Femur (tissue), 1 donor: ENCODE measurements at places on chromosomes 7 and 10.

- no peak for DNase-seq
These were observed 136.6 kb upstream of the CCDC6 start for GRCh38 chr10:60042914-60043313.

DNA sequence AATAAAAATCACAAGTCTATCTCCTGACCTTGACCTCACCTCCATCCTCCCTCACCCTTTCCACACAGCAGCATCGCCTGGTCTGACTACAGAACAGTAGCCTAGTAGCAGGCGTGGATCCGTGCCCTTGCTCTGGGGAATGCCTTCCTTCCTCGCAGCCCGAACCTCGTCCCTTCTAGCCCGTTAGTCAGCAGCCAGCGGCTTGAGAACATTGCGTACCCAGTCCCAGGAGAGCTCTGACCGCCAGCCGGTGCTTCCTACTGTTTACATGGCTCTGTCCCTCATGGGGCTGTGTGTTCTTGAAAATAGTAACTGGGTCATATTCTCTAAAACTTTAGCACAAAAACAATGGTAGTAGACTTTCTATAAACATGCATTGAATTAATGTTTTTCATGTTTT, 682.7 kb upstream of the IGFBP3 start:
- DNase-seq: peak; percentile 46

DNA sequence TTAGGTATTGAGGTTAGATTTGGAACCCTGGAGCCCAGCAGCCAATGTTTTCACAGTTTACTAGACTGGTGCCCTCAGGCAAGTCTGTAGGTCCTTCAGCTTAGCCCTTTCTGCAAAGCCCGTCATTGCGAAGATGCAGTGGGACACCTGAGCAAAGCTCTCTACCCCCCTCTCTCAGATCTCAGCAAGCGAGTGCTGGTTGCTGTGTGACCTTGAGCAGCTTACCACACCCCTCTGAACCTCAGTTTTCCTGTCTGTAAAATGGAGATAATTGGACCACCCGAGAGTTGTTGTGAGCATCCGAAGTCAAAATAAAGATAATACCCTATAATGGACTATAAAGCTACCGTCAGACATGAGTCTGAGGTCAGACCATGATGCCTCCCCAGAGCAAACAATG, 3.7 kb downstream of the NPC1L1 start:
- no peak for DNase-seq

- DNase-seq: no peak
These were observed 81.6 kb upstream of the RNF32 start for GRCh38 chr7:156559001-156559400.

GRCh38 chr10:79258894-79259293, 88.4 kb upstream of the PPIF start:
- DNase-seq: no peak

DNA sequence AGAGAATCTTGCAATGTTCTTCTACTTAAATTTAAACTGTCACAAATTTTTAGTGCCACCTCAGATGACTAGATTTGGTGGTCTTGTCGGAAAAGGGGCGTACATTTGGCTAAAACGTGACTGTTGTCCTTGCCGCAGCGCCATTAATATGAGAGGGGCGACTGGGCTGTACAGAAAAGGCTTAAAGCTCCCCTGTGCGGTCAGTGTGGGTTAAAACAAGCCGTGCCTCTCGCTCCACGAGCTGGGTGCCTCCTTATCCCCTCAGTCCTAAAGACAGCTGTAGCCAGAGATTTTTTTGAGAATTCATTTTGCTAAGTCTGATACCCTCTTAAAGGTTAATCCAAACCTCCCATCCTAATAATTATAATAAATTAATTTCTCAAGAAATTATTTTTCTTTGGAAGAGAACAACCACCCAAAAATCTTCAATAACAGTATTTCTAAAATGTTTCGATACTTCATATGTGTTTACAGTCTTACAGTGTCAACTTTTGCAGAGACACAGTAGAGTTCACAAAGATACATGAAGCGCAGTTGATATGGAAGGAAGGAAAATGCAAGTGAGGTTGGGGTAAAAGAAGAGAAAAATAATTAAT, 68.6 kb downstream of the C7orf25 start:
- DNase-seq: peak; percentile 69

DNA sequence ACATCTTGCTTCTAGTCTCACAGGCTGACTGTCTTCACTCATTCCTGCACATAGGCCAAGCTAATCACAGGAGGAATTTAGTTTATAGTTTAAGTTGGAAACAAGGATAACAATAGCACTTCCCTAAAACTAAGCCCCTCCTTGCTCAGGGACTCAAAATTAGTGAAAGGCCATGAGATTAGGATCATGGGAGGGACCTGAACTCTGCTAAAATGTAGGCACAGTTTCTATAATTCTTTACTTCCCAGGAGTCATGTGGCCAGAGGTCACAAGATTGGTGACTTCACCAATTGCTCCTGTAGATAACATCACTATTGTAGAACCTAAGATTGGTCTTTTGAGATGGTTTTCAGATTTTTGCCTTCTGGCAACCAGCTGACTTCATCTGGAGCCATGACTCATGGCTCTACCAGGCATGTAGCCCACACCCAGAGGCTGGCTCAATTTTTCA, 14.8 kb upstream of the UPP1 start:
- no peak for DNase-seq

DNA sequence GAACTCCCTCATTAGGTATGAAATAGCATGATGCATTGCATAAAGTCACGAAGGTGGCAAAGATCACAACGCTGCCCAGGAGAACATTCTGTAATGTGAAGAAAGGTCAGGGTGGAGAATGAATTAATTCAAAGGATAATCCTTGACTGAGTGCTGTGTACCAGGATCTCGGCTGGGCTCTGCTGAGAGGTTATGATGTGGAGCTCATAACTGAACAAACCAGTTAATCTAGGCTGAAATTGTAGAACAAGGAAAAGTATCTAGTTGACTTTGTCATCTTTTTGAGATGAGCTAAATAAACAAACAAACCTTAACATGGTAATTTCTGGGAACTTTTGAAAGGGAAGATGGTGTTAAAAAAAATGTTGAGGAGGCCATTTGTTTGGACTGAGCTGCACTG, 6.1 kb downstream of the MSMB start:
- no peak for DNase-seq

GRCh38 chr10:33746836-33747268, 412.4 kb upstream of the NRP1 start:
- no peak for DNase-seq

GRCh38 chr7:36312064-36312914, 77.4 kb upstream of the ANLN start:
- DNase-seq: no peak

GRCh38 chr7:155482511-155483183, 24.7 kb downstream of the EN2 start:
- DNase-seq: no peak

DNA sequence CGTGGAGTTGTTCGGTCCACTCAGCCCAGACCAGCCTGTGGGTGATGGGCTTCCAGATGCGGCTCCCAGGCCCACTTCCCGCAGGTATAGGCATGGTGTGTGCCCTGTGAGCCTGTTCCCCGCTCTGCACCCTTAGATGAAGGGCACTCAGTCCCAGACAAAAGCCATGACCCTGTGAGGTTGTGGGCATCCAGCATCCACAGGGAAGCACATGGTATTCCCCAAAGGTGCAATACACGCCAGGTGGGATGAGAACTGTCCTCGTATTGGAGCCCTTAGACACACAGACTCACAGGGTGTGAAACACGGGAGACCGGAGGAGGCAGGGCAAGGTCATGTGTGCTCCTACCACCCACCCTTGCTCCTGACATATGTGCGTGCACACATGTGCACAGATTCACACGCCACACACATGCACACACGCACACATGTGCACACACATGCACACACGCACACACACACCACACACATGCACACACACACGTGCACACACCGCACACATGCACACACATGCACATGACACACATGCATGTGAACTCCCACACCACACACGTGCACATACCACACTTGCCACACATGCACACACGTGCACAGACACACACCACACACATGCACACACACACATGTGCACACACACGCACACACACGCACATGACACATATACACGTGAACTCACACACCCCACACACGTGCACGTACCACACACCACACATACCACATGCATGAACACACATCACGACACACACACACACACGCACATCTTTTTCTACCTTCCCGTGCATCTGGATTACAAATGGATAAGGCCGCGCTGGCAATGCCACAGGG, 319.4 kb downstream of the WDR37 start:
- no peak for DNase-seq

- DNase-seq: peak; percentile 68
These were observed 93.2 kb downstream of the REEP3 start for GRCh38 chr10:63614371-63614891.

DNA sequence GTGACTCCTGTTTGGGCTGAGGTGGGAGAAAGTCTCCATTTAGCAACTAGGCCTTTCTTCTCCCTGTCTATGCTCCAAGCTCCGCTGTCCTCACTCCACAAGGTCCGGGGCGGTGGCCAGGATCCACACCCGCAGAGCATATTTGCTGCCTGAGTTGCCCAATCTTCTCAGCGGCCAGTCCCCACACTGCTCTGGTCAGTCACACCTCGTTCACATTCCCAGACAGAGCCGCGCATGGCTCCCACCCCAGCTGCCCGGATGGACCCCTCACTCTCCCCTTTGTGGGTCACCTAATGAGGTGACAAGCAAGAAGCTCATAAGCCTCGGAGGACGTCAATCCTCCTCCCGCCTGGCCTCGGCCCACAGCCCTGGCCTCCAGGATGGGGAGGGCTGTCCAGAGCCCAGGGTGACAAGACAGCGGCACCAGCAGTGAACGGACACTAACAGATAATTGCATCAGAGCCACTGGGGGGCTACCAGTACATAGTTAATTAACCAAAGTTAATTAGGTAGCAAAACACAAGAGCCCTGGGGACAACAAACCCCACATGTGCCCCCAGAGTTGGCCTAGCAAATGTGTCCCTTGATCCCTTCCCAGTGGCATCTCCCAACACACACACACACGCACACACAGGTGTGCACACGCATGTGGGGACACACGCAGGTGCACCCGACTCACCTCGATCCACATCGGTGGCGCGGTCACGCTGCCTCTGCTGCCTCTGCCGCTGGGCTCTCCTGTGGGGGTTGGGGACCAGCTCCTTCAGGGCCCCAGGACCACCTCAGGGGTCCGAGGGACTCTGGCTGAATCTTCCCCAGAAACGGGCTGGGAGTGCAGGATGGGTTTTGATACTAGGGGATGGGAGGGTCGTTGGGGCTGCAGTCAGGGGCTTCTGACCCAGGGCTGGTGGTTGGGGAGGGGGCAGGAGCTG, 11.8 kb downstream of the EPHA1 start:
- DNase-seq: no peak

- no peak for DNase-seq
These were observed 31.1 kb downstream of the CELF2 start for GRCh38 chr10:11048707-11049278.

GRCh38 chr10:6607182-6607581, 27.1 kb upstream of the PRKCQ start:
- DNase-seq: no peak

GRCh38 chr10:124222988-124223710, 129.8 kb upstream of the CHST15 start:
- no peak for DNase-seq

- no peak for DNase-seq
These were observed 301.5 kb downstream of the GRID1 start for GRCh38 chr10:86064931-86065662.

DNA sequence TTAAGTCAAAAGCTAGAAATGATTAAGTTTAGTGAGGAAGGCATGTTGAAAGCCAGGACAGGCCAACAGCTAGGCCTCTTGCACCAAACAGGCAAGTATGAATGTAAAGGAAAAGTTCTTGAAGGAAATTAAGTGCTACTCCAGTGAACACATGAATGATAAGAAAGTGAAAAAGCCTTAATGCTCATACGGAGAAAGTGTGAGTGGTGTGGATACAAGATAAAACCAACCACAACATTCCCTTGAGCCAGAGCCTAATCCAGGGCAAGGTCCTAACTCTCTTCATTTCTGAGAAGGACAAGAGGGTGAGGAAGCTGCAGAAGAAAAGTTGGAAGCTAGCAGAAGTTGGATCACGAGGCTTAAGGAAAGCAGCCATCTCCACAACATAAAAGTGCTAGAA, 53.0 kb downstream of the DNAJC1 start:
- no peak for DNase-seq

DNA sequence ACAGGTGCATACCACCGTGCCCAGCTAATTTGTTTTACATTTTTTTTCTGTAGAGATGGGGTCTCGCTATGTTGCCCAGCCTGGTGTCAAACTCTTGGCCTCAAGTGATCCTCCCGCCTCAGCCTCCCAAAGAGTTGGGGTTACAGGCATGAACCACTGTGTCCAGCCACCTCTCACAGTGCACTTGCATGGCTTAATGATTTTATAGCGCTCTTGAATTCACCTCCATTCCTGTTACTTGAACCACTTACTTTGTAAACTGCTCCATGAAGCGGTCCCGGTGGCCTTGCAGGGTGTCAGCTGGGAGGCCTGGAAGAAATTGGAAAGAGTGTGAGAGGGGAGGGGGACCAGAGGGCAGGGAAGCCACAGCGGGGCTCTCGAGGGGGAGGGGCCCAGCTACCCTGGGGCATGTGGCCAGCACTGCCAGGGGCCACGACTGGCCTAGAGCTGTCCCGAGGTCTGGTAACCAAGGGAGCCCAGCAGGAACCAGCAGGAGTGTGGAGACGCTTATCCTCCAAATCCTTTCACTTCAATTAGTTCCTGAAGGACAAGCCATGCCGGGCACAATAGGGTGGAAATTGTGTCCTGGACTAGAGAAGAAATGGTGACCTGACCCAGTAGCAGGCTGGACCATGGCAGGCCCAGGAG, 76.0 kb downstream of the SPDYE5 start:
- DNase-seq: no peak
